ENCODE measurements at places on chromosomes 12 and 14.

- no peak for DNase-seq
These were observed 215.4 kb upstream of the NAV3 start for GRCh38 chr12:77615332-77615731.

- DNase-seq: no peak
These were observed 23.2 kb downstream of the HSPB8 start for GRCh38 chr12:119201789-119202543.

GRCh38 chr14:57326253-57326652, 57.5 kb downstream of the AP5M1 start:
- no peak for DNase-seq

- no peak for DNase-seq
These were observed 295.7 kb upstream of the FKBP4 start for GRCh38 chr12:2498964-2499500.

GRCh38 chr12:48380596-48380995, 29.9 kb upstream of the ZNF641 start:
- DNase-seq: no peak

- no peak for DNase-seq
These were observed 17.4 kb downstream of the CMKLR1 start for GRCh38 chr12:108321688-108322087.

DNA sequence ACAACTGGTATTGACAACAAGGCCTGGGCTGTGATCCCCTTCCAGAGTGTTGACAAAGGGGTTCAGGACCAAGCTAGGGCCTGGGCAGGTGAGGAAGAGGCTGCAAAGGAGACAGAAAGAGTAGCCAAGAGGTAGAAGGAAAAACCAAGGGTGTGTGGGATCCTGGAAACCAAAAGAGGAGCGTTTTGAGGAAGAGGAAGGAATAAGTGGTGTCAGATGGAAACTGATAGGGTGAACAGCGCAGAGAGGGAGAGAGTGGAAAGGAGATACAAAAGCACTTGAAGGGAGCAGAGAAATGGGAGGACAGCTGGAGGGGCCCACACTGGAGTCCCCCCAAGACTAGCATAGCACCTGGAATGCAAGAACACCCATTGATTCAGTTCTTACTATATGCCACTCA, 8.3 kb upstream of the HVCN1 start:
- DNase-seq: no peak

DNA sequence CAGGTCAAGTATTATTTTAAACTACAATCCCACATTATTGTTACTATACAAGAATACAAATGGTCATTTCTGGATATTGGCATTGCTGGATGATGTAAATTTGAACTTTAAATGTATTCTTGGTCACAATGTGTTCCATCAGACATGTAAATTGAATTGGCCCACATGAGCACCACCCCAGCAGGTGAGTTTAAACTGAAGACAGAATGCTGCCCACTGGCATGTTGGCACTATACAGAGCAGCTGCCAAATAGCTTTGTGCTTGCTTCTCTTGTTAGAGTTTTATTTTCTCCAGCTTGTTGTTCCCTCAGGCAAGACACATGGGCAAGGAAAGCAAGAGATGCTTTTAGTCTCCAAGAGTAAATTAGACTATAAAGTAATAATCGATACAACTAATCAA, 98.6 kb downstream of the C12orf50 start:
- no peak for DNase-seq

GRCh38 chr14:68271913-68272391, 452.4 kb downstream of the RAD51B start:
- no peak for DNase-seq

DNA sequence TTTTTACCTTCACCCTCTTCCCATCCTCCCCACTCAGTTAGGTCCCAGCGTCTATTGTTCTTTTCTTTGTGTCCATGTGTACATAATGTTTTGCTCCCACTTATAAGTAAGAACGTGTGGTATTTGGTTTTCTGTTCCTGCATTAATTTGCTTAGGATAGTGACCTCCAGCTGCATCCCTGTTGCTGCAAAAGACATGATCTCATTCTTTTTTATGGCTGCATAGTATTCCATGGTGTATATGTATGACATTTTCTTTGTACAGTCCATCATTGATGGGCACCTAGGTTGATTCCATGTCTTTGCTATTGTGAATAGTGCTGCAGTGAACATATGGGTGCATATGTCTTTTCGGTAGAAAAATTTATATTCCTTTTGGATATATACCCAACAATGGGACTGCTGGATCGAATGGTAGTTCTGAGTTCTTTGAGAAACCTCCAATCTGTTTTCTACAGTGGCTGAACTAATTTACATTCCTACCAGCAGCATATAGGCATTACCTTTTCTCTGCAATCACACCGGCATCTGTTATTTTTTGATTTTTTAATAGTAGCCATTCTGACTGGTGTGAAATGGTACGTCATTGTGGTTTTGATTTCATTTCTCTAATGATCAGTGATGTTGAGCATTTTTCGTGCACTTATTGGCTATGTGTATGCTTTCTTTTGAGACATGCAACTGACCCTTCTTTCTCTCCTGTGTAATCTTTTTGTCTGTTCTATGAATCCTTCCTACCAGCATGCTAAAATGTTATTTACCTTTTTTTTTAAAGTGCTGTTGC, 279.7 kb upstream of the AMIGO2 start:
- DNase-seq: no peak

- no peak for DNase-seq
These were observed 28.3 kb downstream of the ATF7IP start for GRCh38 chr12:14393751-14394150.

GRCh38 chr12:65607401-65607841, 216.9 kb upstream of the HMGA2 start:
- no peak for DNase-seq

GRCh38 chr14:78967111-78967809, 797.1 kb downstream of the NRXN3 start:
- no peak for DNase-seq

GRCh38 chr12:113200021-113200797, 14.7 kb downstream of the RITA1 start:
- DNase-seq: no peak

GRCh38 chr12:93573552-93574223, 1.2 kb downstream of the SOCS2 start:
- no peak for DNase-seq

DNA sequence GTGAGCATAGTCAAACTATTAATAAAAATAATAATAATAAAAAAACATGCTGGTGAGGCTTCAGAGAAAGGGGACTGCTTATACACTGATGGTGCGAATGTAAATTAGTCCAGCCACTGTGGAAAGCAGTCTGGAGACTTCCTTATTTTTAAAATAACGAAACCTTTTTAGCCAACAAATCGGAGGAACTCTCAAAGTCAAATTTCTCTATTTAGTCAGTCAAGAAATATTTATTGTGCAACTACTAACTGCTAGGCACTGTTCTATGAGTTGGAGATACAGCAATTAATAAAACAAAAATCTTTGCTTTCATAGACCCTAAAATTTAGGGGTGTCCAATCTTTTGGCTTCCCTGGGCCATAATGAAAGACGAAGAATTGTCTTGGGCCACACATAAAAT, 10.8 kb downstream of the TAOK3 start:
- no peak for DNase-seq

GRCh38 chr12:121969726-121970125, 51.3 kb downstream of the CFAP251 start:
- no peak for DNase-seq

GRCh38 chr12:47178014-47178413, 98.3 kb upstream of the AMIGO2 start:
- DNase-seq: no peak

DNA sequence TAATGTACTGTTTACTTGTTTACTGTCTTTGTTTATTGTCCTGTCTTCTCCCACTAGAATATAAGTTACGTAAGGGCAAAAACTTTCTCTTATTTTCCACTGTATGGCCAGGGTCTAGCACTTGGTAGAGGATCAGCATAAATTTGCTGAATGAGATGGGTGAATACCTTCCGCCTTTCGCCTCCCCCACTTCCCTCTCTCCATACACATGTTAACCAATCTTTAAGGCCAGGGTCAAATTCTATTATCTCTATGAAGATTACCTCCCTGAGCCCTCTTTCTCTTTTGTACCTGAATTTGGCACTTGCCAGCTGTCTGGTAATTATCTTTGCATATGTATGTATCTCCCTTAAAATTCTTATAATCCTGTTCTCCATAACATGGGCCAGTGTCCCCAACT, 4.9 kb downstream of the DUSP16 start:
- no peak for DNase-seq

DNA sequence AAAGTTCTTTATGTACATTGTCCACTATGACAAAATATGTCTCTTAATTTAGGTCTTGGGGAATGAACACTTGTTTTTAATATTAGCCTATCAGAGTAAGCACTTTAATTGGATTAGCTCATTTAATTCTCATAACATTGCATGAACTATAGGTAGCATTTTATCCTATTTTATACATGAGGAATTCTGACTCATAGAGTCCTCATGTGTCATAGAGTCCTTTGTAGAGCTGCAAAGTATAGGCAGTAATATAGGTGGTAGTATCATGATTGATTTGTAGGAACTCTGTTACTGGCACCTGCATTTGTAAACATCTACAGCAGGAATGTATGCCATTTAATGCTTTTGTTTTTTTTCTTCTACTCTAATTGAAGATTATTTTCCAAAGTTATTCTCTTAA, 96.0 kb downstream of the GPHN start:
- DNase-seq: no peak

DNA sequence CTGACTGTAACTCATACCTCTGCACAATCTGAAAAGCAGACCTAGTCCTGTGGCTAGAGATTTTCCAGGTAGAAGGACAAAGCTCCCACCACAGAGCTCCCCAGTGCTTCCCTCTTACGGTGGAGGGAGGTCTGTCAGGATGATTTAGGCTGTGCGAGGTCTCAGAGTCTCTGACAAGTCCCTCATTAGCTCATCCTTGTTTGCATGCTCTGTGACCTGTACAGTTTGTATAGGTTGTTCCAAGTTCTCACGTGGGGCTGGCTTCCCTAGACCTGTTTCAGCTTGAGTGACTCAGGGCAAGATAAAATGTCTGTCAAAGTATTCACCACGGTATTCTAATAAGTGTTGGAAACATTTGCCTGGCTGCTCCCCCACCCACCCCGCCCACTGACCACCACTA, 34.8 kb downstream of the ASCL1 start:
- no peak for DNase-seq

DNA sequence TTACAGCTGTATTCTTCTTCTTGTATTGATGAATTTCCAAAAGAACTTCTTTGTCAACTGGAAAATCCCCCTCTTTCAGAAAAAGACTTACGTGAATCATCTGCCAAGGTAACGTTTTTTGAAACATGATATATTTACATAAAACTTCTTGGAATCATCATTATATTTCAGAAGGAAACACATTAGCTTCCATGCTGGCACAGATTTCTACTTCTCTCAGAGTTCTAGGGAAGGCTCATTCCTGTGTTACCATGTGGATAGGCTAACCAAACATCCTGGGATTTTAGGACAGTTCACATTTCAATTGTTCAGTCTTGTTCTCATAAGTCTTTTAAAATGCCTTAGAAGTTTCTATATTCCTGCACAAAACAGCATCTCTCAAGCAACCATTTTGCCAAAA, 120.3 kb upstream of the NEDD1 start:
- no peak for DNase-seq

- DNase-seq: no peak
These were observed 23.1 kb upstream of the IL22 start for GRCh38 chr12:68276402-68276930.

DNA sequence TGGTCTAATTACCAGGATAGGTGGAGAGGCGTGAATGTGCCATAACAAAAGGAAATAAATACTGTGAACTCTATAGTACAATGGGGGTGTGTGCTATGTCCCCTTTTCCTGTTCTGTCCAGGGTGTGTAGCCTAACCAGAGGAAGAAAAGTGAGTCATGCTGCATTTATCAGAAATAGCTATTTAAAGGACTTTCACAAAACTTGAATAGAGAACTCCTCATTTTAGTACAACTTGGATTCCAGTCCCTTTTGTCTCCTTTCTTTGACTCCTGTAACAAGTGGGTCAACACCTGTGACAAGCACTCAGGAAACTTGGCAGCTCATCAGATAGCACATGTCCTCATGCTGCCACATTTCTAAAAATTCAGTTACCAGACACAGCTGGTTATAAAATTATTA, 123.4 kb downstream of the CCDC91 start:
- no peak for DNase-seq

DNA sequence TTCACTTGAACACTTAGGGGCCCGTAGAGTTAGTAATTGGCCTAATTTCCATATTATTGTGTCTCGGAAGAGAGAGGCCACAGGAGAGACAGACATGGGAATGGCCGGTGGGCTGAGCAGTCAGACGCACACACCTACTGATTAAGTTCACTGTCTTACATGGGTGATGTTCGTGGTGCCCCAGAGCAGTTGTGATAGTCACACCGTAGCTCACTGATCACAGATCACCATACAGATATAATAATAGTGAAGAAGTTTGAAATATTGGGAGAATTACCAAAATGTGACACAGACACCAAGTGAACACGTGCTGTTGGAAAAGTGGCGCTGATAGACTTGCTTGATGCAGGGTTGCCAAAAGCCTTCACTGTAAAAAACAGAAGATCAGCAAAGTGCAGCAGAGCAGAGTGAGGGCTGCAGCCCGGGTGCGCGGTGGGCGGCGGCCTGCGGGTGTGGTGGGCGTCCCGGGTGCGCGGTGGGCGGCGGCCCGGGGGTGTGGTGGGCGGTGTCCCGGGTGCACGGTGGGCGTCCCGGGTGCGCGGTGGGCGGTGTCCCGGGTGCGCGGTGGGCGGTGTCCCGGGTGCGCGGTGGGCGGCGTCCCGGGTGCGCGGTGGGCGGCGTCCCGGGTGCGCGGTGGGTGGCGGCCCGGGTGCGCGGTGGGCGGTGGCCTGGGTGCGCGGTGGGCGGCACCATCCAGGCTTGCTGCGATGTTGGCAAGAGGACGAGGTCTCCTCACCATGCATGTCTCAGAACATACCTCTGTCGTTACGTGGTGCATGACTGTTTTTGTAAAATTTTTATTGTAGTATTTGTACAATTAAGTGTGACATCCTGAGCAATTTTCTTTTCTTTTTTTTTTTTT, 34.3 kb upstream of the TEX22 start:
- peak; percentile 16 for DNase-seq

GRCh38 chr14:23344481-23344880, 8.2 kb downstream of the SLC22A17 start:
- DNase-seq: no peak

Measured in stimulated activated CD4-positive, alpha-beta T cell treated with anti-CD3 and anti-CD28 coated beads, Interleukin-2, amount 100 ng/mL, for 4 hours (primary cell).